ENCODE measurements at places on chromosomes 7 and 10.

GRCh38 chr7:94067506-94067905, 63.4 kb upstream of the BET1 start:
- no peak for DNase-seq

- no peak for DNase-seq
Observed at GRCh38 chr7:139784648-139785047, 6.8 kb upstream of the HIPK2 start.

- DNase-seq = no peak
Observed at GRCh38 chr10:16493884-16494536, 27.7 kb downstream of the C1QL3 start.

DNA sequence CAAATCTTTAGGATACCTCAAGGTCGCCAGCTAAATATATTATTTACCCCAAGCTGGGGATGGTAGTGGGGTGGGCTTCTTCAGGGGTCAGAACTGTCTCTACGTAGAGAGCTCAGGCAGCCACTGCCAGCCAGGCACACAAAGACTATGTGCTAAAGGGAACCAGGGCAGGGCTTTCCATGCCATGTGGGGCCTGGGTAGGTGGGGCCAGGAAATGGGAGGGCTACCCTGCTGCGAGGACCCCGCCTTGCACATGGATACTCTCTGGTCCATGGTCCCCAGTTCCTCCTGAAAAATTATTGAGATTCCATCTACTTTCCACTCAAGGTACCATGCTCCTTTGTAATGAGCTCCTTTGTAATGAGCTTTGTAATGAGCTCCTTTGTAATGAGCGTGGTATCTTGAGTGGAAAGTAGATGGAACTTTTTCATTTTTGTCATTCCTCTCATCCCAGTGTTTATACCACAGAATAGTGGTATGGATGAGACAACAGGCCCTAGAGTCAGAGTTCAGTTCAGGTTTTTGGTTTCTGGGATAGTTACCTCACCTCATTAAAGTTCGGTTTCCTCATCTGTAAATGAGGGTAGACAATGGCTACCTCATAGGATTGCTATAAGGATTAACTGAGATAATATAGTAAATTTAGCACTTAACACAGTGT, 5.8 kb downstream of the SYNPO2L start:
- no peak for DNase-seq

- no peak for DNase-seq
Observed at GRCh38 chr10:22454634-22455033, 109.3 kb downstream of the SPAG6 start.

DNA sequence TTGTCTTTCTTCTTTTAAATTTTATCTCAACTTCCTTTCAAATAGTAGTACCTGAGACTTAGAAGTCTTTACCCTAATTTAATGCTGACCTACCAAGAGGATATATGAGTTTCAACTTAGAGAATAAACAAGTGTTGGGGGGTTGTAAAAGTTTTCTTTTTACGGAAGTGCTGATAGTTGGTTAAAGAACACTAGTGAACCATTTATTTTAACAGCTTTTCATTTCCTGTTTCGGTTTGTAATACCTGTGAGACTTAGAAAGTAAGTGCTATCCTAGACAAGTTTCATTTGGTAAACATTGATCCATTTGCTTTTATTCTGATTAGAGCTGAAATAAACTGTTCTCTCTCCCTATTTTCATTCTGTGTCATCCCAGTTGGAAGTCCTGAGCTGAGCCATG, 683.1 kb upstream of the SORCS1 start:
- no peak for DNase-seq

GRCh38 chr7:116097365-116098009, 66.9 kb upstream of the TFEC start:
- DNase-seq = no peak

Data from activated CD4-positive, CD25-positive, alpha-beta regulatory T cell (primary cell).